ENCODE measurements at places on chromosomes 5 and 9.

DNA sequence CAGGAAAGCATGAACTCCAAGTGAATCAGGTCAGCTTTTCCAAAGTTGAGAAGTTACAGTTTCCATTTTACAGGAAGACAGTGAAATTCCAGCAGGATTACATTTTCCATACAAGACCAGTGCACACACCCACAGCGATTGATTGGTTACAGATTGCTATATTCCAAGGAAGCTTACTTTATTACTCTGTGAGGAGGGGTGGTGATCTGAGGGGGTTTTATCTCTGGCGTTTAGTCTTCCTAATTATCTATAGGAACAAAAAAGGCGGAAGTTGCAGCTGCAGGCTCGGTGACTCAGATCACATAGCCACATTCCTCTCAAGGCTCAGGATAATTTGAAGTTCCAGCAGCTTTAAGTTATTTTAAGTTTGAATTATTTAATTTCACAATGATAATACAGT is 450.4 kb upstream of the NMUR2 start:
- peak; percentile 22 for DNase-seq

DNA sequence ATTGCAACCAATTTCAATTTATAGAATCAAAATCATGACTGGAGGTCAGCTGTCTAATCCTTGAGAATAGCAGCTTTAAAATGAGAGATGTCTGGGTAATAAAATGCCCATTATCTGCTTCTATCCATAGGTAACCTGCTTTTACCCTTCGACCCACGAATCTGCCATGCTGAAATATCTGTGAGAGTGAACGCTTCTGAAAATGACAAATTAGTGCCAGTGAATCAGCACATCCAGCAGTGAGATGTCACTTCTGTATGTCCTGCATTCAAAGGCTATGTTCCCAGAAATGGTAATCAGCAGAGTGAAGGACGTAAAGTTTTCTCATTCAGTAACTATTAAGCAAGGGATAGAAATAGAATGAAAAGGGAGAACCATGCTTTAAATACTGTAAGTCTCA is 532.4 kb upstream of the ITGA1 start:
- no peak for DNase-seq

DNA sequence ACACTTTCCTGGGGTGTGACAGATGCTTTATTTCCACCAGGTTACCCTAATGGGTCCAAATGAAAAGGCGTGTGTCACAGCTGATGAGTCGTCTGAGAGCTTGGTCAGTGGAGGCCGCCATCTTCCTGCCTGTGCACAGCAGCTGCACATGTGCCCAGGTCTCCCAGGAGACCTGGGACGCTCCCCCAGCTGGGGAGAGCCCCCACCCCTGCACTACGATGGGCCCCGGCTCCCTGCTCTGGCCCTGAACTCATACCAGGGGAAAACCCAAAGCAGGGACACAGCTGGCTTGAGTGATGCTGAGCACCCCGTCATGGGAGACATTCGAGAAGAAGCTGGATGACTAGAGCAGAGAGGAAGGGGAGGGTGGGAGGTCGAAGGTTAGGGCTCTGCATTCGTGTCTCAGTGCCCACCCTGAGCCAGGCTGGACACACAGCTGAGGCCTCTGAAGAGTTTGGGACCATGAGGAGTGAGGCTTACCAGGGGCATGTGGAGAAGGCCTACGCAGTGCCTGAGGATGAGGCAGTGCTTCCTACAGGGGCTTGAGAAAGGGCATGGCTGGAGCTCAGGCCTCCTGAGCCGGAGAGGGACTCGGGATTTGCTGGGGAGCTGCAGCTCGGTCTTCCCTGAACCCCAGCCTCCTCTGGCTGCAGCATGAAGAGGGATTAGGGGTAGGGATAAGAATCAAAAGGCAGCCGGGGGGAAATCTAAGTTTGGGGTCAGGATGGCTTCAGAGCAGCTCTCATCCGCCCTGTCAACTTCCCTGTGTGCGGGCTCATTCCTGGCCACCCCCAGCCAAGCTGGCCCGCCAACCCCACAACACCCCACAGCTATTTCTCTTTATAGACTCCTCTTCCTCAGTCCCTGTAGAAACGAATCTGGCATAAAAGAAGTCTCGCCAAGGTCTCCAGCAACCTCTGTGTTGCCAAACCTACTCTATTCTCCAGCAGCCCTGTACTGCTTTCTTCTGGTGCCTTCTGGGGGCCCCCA is 42.2 kb upstream of the RNU6ATAC start:
- DNase-seq = no peak

- DNase-seq = no peak
These were observed 358.6 kb downstream of the ADGRV1 start for GRCh38 chr5:90916947-90917800.

- peak; percentile 68 for DNase-seq
These were observed 397.8 kb downstream of the EFNA5 start for GRCh38 chr5:107272954-107273353.

DNA sequence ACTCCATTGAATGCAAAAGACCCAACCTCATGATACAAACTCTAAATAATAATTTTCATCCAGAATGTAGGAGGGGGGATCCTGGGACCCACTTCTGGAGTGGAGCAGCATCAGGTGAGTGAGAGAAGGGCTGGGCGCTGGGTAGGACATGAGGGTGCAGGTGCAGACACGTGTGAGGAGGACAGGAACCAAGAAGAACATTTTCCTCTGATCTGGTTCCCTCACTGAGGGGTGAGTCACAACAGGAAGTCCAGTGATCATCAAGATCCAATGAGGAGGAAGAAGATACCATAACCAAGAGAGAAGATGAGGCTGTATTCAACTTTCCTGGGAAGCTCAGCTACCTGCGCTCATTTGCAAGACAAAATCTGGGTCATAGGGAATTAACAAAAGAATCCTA is 57.4 kb downstream of the SFXN1 start:
- no peak for DNase-seq

DNA sequence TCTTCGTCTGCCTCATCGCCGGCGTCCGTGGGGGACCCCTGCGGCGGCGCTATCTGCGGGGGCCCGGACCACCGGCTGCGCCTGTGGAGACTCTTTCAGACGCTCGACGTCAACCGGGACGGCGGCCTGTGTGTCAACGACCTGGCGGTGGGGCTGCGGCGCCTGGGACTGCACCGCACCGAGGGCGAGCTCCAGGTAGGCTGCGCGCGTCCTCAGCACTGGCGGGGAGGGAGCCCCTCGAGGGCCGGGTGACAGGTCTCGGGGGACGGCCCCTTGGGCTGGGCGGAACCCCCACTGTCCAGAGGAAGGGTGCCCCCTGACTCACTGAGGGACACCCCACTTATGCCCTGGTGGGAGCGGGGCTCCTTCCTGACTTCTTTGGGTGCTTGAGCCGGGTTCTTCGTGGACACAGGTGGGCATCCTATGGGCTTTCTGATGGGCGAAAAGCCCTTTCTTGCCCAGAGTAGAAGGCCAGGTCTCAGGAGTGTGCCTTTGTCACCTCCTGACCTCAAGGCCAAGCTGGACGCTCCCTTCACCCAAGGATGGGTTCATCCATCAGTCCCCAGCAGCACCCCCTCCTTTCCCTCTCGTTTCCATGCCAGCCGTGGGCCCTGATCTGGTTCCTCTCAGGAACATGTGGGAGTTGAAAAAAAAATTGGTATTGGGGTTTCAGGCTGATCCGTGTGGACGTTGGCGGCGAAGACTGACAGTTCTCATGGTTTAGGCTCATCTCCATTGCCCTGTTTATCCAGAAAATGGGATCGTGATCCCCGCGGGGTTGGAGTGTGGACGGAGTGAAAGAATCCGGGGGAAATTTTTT is 564 bp downstream of the SLC25A25 start:
- DNase-seq = no peak

DNA sequence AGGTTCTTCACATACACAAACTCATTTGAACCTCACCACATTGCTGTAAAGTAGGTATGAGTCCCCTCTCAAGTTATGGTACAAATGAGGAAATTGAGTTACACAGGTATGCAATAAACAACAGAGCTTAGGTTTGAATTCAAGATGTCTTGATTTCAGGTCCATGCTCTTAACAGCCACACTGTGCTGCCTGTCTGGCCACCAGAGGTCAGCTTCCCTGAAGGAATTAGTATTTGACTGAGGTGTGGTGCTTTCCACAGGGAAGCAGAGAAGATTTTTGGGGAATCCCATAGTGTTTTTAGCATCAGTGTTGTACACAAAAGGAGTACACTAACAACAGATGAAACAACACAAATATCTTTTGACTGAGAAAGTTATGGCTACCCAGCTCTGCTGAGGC is 94.4 kb upstream of the ITGA1 start:
- peak; percentile 58 for DNase-seq

DNA sequence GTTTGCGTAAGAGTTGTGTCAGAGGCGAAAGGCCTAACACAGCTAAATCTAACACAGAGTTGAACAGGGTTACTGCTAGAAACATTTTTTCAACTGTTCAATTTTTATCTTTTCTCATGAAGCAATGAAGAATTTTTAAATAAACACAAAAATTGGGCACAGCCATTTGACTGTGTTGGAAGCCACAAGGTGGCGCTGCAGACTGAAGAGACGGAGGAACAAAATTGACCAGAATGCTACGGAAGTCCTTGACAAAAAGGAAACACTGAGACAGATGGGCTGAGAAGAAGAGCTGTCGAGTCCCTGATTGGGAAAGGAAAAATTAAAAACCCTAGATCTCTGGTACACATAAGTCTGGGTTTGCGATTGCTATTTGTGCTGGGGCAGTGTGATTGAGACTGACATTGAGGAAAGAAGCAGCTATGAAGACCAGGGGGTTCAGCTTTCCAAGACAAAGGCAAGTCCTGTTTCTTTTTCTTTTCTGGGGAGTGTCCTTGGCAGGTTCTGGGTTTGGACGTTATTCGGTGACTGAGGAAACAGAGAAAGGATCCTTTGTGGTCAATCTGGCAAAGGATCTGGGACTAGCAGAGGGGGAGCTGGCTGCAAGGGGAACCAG is at the start of gene PCDHB9:
Gene PCDHB9, plus strand, starts transcription at position 265 of the 616 bp plus-strand sequence. Its CDS starts 158 bp downstream, at position 423.
- DNase-seq = peak; percentile 73

DNA sequence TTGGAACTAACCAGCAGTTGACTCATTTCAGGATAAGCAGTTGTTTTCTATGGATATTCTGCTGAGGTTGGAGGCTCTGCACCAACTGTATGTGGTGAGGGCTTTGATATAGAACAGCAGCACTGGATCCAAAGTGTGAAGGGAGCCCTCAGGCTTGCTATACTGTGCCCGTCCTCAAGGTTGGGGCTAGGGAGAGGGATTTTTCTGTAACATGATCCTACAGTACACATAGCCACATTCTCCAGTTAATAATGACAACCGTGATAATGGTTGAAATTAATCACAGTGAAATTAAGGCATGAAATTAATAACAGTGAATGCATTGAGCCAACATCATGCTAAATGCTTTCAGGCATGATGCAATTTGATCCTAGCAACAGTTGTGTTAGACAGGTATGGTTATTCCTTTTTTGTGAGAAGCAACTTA is 36.7 kb downstream of the ARHGAP26 start:
- peak; percentile 26 for DNase-seq

DNA sequence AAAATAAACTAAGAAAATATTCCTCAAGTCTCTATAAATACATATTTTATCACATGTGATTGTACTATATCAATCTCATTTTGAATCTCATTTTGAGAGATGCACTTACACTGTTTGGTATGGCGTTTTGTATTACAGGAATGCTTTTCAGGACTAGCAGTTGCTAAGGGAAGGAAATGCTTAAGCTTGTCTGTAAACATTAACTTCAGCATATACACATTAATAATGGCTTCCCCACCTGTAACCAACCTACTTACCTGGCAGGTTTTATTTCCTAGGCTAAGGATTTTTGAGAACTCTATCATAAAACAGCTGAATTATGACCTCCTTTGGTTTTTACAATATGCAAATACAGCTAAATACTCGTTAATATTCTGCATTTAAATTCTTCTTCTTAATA is 141.0 kb upstream of the GRHPR start:
- DNase-seq = no peak

- no peak for DNase-seq
These were observed 33.7 kb downstream of the GLDC start for GRCh38 chr9:6611865-6612264.

- peak; percentile 94 for DNase-seq
These were observed 60.7 kb downstream of the NSD1 start for GRCh38 chr5:177194268-177194667.

DNA sequence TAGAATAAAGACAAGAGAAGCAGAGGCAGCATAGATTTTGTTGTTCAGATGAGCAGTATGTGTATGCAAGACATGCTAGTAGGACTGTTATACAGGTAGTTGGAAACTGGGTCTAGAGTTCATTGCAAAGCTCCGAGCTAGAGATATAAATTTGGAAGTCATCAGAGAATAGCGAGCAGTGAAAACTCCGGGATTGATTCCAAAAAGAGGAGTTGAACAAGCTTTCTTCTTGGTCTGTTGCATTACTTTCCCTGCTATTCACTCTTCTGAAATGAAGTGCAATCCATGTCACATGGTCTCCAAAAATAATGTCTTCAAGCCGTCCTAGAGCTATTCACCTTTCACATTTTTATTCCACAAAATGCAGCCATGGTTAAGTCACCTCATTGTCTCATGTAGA is 67.9 kb upstream of the ZNF462 start:
- DNase-seq = no peak

DNA sequence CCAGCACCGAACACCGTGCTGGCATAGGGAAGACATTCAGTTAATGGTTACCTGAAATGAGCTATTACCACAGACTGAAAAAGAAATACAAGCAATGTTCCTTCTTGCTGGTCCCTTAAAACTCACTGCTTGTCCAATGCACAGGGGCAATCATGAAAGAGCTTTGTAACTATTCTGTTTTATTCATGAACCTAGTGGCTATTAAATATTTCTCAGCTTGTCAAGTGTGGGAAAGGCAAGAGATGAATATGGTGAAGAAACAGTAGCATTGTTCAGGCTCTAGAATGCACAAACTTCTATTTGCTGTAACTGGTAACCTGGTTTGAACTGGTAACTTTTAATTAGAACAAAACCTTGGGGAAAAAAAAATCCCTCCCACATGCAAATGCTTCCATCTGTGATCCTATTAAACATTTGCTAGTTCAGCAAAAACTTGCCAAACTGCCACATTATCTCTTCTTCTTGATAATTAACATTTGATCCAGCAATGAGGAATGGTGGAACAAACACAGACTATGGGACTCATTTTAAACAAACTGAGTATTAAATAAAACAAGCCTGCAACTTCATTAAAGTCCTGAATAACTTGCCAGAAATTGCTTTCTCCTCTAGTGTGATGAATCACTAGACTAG is 36.1 kb downstream of the YIPF5 start:
- DNase-seq = no peak

DNA sequence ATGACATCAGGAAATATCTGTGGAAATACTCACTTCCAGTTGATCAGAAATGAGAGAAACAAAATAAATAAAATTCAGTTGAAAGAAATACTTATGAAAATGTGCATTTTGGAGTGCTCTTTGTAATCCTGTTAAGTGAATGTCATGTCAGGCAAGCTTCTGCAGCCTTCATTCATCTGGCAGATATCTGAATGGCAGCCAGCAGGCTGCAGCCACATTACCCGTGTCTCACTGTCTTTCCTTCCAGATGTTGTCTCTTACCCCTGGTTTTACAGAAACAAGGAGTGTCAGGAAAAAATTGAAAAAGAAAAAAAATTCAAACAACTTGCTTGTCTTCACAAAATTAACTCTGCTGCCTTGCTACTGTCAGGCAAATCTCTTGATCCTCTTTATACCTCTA is 445.0 kb upstream of the RIOK2 start:
- no peak for DNase-seq

DNA sequence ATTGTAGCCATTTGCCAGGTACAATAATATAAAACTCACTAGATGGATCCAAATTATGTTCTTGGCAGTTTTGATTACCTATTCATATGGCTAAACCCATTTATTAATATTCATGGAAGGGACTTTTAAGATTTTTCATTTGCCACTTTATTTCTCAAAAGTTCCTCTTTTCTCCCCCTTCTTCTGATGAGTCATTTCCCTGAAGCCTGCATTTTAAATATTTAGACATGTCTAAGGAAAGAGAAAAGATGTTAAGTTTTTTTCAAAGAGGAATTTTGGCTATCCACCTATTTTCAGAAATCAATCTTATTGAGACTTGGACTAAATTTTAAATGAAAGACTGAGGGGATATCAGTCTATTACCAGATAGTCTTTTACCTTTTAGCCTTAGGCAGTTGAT is 1189.4 kb downstream of the EFNA5 start:
- DNase-seq = no peak
